ENCODE measurements at places on chromosomes 6 and 20. TPM values are rescaled to one million over a fixed set of nuclear protein-coding genes. Genes with fewer than 3 reads are reported as not detected.
A peak's percentile ranks its signal among the peaks of the same experiment; 100 is the strongest.

- no peaks in the 10 kb centered on the region for H3K36me3 ChIP-seq
- no peak for DNase-seq
- H3K4me3 ChIP-seq, result no peak overlapping the region
- no peak overlapping the region for H3K27ac ChIP-seq
Measured at GRCh38 chr20:32252189-32252588, 25.3 kb upstream of the KIF3B start.

GRCh38 chr6:8758412-8758811 lies 323.1 kb upstream of the SLC35B3 start:
- H3K4me3 ChIP-seq, result no peak overlapping the region
- H3K4me1 ChIP-seq, result no peaks in the 10 kb centered on the region
- DNase-seq, result no peak
- H3K36me3 ChIP-seq, result no peaks in the 10 kb centered on the region
- no peak overlapping the region for H3K27ac ChIP-seq

The ABCF1 gene
- total RNA-seq, result 42.0 TPM

The SLX4IP gene
- total RNA-seq, result 3.7 TPM

The SNPH gene
- total RNA-seq, result 11.2 TPM

The TBXT gene
- not detected for total RNA-seq

GRCh38 chr20:50498071-50498776 lies 12.0 kb upstream of the PTPN1 start:
- H3K4me1 ChIP-seq, result peaks cover 27% of the 10 kb centered on the region
- H3K36me3 ChIP-seq, result no peaks in the 10 kb centered on the region
- DNase-seq, result peak; percentile 90
- no peak overlapping the region for H3K4me3 ChIP-seq

The C20orf141 gene
- not detected for total RNA-seq

DNA sequence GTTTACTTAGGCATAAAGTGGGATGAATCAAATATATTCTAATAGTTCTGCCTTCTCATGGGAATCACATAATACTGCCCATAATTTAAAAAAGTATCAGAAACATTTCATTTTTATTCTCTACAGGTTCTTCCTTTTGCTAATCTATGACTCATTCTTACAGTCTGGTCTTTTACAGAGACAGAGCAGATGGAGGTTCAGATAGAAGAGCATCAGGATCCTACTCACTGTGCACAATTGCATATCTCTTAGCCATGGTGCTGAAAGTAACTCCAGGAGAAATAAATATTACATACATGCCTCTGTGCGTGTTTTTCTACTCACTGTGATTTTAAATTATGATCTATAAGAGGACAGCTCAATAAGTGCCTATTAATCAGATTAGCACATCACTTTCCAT lies 16.3 kb upstream of the OR2B6 start:
- peak; percentile 2 for DNase-seq
- no peak overlapping the region for H3K4me3 ChIP-seq
- no peaks in the 10 kb centered on the region for H3K4me1 ChIP-seq
- no peaks in the 10 kb centered on the region for H3K36me3 ChIP-seq
- H3K27ac ChIP-seq, result no peak overlapping the region
- H3K27me3 ChIP-seq, result no peaks in the 10 kb centered on the region

The BFSP1 gene
- total RNA-seq, result 0.32 TPM

All from GM23248 (cell line).